ENCODE measurements at places on chromosomes 3 and 15.

DNA sequence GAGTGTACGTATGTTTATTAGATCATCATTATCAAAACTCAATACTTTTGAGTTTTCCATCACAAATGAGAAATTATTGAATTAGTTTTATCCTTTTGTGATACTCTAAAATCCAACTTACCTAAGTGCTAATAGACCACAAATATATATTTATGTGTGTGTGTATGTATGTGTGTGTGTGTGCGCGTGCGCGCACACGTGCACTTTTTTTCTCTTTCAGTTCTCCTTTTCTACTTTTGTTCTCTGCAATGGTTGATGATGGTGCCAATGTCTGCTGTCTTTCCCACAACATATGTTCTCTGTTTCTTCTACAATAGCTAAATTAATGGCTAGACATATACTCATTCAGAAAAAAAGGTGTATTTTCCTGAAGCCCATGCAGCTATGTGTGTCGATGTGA is 571.6 kb upstream of the ARPP21 start:
- DNase-seq: peak; percentile 2

GRCh38 chr3:89180334-89180733 is 72.9 kb downstream of the EPHA3 start:
- peak; percentile 30 for DNase-seq

DNA sequence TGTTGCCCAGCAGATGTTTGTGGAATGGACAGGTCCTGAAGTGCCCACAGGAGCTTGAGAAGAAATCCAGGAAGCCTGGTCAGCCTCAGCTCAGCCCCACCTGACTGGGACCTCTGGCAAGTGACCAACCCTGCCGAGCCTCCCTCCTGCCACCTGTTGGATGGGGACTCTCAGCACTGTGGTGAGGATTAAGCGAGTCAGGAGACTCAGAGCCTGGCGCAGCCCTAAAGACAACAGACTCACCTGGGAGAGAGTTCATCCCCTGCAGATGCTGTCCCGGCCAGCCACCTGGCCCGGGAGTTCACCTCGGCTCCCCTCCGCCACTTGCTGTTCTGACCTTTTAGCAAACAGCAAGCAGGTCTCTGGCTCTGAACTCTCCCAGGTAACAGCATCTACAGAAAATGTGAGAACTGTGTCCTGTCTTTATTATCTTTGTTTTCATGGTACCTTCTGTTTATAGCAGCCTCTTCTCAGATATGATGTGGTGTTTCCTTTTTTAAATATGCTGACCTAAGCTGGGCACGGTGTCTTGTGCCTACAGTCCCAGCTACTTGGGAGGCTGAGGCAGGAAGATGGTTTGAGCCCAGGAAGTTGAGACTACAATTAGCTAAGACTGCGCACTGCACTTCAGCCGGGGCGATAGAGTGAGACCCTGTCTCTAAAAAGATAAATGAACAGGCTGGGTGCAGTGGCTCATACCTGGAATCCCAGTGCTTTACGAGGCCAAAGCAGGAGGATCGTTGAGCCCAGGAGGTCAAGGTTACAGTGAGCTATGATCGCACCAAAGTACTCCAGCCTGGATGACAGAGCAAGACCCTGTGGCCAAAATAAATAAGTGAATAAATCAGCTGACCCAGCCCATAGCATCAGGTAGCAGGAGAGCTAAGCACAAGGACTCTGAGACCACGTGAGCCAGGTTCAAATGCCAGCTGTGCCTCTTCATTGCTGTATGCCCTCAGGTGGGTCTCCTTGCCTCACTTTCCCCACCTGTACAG is 32.4 kb upstream of the SLC6A6 start:
- DNase-seq: no peak

DNA sequence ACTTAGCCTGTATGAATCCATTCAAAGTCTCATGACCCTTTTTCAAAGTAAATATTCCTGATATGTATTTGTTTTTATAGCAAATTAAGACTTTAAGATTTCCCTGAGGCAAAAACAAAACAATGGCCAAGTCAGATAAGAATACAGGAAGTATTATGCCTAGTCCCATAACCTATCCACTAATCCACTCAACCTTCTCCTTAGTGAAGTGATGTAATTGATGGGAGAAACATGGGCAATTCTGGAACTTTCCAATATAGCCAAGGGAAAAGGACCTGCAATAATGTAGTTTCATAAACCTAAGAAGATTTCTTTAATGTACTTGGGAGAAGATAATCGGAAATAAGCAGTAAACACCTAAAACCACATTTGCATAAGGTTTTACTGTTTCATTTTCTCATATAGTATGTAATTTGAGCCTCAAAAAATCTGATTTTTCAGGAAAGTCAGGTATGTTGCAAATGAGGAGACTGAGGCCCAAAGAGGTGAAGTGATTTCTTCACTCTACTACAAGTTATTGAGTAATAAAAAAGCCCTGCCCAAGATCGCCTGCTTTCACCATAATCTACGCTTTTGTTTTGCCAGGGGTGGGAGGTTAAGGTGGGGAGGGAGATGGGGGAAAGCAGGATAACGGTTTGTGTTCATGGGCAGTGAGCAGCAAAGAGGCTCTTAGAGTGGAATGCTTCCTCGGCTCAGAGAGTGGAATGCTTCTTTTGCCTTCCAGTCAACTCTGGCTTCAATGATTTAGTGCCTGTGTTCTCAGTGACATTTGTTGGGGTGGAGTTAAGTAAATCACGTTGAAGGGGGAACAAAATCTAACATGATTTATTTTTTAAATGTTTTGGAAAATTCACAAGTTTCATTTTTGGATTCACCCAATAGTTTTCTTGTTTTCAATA is 95.0 kb upstream of the FNDC3B start:
- DNase-seq: no peak

All from GM12865 (cell line).